GM20000 (cell line): ENCODE measurements at places on chromosomes 7 and 10.

DNA sequence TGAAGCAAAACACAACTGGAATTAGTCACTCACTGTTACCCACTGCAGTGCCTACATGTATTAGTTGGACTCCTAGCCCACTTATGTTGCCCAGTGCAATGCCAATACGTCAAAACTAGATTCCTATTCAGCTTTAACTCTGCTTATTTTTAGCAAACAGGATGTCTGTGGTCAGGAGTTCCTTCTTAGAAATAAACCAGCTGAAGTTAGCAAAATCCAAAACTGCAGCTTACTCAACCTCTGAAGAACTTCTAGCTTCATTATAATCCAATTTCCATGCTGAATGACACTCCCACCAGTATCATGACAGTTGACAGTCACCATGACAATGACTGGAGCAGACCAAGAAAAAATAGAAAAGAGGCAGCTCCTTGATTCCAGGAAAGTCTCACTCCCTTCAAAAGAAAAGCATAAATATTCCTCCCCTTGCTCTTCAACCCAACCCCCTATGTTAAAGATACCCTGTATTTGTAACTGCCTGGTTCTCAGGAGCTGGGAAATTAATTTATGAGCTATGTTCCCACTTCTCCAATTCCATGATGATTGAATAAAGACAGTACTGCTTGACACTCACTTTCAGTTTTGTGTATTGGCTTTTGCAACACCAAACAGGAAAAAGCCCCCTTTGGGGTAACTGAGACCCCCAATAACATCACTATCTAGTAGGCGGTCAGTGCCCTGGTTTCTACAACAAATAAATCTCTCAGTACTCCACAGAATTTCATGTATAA lies 327.4 kb downstream of the SORCS1 start:
- DNase-seq: no peak

DNA sequence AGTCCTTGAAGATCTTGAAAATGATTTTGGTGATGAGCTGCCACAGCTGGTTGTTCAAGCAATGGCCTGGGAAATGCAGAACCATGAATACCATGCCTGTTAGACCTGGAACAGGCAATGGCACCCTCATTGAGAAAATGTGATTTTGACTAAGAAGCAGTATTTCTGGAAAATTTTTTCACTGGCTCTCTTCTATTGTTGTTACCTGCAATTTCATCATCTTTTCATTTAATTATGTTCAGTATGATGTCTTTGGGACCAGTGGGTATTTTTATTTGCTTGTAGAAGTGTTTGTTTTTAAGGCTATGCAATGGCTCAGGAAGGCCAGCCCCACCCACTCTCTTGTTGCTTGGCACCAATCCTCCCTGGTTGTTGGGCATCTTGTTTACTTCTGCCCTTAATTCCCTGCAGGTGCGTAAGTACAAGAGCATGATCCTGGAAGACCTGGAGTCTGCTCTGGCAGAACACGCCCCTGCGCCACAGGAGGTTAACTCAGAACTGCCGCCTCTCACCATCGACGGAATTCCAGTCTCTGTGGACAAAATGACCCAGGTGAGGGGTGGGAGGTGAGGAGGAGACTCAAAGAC lies 78.6 kb downstream of the NRF1 start:
- DNase-seq: no peak

DNA sequence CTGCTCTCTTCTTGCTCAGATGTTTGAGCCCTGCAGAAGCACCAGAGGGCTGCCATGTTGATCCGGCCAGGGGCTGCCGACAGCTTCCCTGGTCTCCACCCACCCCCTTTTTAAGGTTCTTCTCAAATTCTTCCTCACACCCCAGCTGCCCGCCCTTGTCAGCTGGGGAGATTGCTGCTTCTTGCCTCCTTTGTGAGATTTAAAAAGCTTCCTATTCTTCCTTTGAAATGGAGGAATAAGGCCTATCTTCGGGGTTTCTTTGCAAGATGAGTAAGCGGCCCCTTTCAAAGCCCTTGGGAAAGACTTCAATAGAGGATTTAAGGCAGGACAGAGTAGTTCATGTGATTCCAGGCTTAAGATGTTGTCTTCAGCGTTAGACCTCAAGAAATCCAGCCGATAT lies 211.9 kb upstream of the SHH start:
- no peak for DNase-seq

- DNase-seq: peak; percentile 93
Measured at GRCh38 chr10:103678178-103678526, 177.2 kb downstream of the SH3PXD2A start.

- no peak for DNase-seq
Measured at GRCh38 chr10:79021331-79021907, 47.3 kb upstream of the ZMIZ1 start.

DNA sequence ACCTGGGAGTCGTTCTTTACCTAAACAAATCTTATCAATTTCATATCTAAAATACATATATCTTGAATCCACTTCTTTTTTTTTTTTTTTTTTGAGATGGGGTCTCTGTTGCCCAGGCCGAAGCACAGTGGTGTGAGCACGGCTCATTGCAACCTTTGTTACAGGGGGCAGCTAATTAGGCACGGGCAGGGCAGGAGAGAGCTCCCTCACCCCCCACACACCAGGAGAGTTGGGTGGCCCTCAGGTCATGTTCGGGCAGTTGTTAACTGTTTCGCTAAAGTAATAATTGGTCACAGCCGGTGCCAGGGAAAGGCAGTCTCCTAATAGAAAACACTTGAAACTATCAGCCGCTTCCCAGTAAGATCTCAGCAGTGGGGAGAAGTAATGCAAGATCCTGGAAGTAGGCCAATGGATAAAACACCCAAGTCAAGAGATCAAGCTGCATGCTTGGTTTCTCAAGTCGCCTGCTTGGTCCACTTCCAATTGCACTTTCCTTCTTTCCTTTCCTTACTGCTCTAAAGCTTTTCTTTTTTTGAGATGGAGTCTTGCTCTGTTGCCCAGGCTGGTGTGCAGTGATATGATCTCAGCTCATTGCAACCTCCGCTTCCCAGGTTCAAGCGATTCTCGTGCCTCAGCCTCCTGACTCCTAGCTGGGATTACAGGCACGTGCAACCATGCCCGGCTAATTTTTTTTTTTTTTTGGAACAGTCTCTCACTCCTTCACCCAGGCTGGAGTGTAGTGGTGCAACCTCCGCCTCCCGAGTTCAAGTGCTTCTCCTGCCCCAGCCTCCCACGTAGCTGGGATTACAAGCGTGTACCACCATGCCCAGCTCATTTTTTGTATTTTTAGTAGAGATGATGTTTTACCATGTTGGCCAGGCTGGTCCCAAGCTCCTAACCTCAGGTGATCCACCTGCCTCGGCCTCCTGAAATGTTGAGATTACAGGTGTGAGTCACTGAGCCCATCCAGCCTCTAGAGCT lies 21.3 kb upstream of the EFCAB10 start:
- no peak for DNase-seq

GRCh38 chr7:71348821-71349681 lies 217.1 kb downstream of the GALNT17 start:
- no peak for DNase-seq

DNA sequence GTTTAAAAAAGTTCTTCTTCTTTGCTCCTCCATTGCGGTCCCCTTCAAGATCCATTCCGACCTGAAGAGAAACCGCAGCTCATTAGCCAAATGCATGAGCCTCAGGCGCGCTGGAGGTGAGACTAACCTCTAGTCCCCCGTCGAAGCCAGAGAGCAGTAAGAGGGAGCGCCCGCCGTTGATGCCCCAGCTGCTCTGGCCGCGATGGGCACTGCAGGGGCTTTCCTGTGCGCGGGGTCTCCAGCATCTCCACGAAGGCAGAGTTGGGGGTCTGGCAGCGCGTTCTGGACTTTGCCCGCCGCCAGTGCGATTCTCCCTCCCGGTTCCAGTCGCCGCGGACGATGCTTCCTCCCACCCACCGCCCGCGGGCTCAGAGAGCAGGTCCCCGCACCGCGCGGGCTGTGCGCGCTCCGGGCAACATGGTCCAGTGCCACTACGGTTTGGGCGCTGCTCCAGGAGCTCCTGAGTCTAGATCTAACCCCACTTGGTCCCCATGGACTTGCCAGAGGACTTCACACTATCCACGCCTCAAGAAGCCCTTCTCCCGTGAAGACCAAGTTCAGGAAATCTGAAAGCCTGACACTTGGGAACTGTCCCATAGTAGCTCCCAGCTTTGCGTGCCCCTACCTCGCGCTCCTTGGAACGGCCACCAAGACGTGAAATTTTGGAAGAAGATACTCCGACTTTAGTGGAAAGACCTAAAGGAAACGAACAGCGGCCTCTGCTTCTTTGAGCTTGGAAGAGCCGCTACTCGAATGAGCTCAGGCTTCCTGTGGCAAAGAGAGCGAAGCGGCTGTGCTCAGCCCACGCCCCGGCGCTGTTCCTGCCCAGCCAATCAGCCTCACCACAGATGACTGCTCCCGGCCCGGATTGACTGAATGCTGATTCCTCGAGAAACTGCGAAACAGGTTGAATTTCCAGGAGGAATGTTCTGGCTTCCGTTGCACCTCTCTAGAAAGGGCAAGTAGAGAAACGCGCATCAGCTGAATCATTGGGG lies at the start of gene ABCB1:
TSS of gene ABCB1 (minus strand) at position 755 of the 995 bp plus-strand sequence. CDS start at position 55, 700 bp downstream.
- peak; percentile 70 for DNase-seq

GRCh38 chr7:157925383-157925875 lies 588.6 kb downstream of the DNAJB6 start:
- no peak for DNase-seq

- no peak for DNase-seq
Measured at GRCh38 chr7:45659496-45660139, 85.5 kb downstream of the ADCY1 start.

- no peak for DNase-seq
Measured at GRCh38 chr7:42345478-42346299, 108.7 kb upstream of the GLI3 start.

DNA sequence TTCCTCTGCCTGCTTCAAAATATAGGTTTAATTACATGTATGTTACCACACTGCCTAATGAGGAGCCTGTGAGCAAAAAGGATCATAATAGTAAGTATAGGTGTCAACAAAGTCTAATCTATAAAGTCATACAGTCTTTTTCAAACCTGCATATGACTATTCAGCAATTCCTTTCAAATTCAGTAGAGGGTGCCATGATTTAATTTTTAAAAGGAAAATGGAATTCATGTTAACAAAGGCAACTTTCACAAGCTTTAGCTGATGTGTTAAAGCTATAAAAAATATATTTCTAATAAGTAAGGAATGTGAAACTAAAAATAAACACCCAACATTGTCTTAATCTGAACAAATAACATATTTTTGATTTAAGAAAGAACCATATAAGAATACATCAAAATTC lies 52.1 kb downstream of the MPP7 start:
- peak; percentile 18 for DNase-seq

GRCh38 chr10:71974489-71975021 lies 10.4 kb downstream of the CHST3 start:
- peak; percentile 70 for DNase-seq

GRCh38 chr7:157041004-157041403 lies 30.5 kb upstream of the MNX1 start:
- no peak for DNase-seq

GRCh38 chr7:74334030-74334429 lies 44.8 kb downstream of the CLIP2 start:
- DNase-seq: no peak

DNA sequence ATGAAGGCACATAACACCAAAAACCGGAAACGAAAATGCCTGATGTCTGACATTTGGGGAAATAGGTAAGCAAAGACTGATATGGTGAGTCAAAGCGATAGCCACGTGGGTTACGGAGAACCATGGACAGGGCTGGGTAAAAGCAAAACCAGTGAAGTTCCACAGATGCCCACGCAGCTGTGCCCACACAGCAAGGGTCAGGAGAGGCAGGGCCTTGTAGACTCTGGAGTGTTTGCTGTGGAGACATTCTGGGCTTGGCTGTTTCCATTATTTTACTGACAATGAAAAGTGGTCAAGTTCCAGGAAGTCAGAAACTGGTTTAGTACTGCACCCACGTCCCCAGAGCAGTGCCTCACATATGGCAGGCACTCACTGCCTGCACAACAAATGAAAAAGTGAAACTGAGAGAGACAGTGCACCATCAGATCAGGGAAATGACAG lies 148.7 kb downstream of the ZMYND11 start:
- peak; percentile 73 for DNase-seq

DNA sequence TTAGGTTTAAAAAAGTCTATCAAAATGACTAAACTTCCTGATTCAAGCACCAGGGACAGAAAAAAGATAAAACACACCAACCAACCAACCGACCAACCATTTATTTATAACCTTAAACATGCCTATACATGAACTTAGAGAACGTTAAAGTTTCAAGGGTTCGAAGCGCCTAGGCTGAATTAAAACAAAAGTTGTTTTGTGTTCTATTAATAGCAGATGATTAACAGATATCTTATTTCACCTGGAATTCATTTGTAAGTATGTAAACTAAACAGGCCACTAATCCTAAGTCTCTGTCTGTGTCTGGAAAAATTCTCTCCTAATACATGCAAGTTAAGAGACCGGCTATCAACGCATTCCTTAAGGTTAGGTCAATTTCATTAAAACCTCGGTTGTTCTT lies 1.4 kb downstream of the BAIAP2L1 start:
- no peak for DNase-seq

- no peak for DNase-seq
Measured at GRCh38 chr7:88358526-88358838, 51.8 kb upstream of the STEAP4 start.

DNA sequence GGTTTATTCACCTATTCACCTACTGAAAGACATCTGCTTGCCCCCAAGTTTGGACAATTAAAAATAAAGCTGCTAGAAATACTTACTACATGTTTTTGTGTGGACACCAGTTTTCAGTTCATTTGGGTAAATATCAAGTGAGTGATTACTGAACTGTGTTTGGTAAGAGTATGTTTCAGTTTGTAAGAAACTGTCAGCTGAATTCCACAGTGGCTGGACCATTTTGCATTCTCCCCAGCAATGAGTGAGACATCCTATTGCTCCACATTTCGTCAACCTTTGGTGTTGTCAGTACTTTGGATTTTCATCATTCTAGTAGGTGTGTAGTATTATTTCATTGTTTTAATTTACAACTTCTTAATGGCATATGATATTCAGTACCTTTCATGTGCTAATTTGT lies 17.4 kb upstream of the IKZF1 start:
- no peak for DNase-seq

GRCh38 chr7:151124899-151125399 lies 38.7 kb downstream of the AGAP3 start:
- DNase-seq: peak; percentile 51

DNA sequence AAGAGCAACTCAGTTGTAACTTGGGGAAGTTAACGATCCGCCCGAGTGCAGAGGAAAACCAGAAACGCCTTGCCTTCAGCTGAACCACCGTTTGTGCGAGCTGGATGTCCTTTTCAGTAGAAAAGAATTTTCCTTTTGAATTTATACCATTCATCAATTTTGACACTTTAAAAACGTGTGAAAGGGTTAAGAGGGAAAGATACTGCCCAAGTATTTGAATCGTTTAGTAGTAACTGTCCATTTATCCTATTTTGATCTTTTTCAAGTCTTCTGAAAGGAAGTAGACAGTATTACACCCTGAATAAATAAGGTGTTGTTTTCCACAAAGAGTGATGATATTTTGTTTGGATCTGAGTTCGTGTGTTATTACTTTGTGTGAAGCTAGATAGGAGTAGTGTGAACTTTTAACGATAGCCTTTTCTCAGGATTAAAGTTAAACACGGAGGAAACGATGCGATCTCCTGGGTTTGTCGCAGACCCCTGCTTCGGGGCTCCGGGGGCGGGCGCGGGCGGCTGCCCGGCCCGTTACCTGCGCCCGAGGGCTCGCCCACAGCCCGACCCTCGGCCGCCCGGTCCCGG lies 830 bp upstream of the BMI1 start:
- no peak for DNase-seq

GRCh38 chr10:98482096-98482495 lies 35.4 kb upstream of the HPS1 start:
- no peak for DNase-seq
